ENCODE measurements at places on chromosomes 2 and 18.
A peak's percentile ranks its signal among the peaks of the same experiment; 100 is the strongest.

DNA sequence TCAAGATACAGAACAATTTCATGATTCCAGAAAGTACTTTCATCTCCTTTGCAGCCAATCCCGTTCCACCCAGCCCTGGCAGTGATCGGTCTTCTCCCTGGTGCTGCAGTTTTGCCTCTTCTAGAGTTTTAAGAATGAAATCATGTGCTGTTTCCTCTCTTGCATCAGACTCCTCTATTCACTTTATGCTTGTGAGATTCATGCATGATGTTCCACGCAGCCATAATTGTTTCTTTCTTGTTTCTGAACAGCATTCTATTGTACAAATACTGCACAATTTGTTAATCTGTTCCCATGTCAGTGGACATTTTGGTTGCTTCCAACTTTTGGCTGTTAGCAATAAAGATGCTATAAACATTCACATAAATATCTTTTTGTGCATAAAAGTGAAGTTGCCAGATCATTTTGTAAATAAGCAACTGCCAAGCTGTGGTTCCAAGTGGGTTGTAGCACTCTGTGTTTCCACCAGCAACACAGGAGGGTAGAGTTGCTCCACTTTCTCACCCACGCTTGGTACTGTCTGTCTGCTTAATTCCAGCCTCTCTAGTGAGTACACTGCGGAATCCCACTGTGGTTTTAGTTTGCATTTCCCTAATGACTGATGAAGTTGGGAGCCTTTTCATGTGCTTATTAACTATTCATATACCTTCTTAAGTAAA, 104.5 kb downstream of the TWIST2 start:
- DNase-seq = no peak

GRCh38 chr2:199850718-199851500, at the start of gene FTCDNL1:
TSS of gene FTCDNL1 (minus strand) at chr2:199851192. CDS start at chr2:199848962, 2,230 bp downstream.
- DNase-seq = peak; percentile 71

DNA sequence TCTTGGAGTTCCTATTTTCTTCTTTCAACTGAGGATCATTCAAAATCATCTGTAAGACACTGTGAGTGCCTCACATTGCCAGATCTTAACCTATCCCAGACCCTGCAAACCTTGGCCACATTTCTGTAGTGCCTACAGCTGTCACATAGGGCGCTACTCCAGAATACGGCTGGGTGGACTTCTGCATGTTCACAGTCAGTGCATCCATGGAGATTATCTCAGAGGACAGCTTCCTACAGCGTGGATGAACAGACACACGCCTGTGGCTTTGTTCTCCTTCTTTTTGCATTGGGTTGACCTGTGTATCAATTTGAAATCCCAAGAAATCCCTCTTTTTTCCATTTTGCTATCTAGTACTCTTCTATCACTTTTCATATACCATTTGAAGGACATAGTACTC, 1.9 kb upstream of the KLHL29 start:
- peak; percentile 33 for DNase-seq

GRCh38 chr2:38146275-38146906, 70.4 kb upstream of the CYP1B1 start:
- DNase-seq = no peak

- DNase-seq = no peak
Observed at GRCh38 chr2:8582651-8583399, 99.0 kb upstream of the ID2 start.

GRCh38 chr2:150494234-150494945, 6.9 kb upstream of the RND3 start:
- no peak for DNase-seq

- no peak for DNase-seq
Observed at GRCh38 chr2:230944757-230945372, 19.8 kb upstream of the GPR55 start.

DNA sequence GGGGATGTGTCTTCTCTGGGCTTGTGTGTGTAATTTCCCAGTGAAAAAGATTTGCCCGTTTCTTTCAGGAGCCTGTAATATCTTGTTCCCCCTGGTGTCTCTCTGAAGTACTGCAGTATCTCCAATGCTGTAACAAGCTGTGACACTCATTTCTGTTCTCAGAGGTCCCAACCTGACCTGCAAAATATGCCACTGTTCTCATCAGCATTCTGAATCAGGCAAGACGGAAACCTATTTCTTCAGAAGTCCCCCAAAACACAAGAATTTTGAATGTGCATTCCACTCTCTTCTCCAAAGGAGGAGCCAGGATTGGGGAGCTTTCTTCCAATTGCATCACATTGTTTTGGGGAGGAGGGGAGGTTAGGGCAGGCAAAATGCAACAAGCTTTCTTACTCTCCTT, 77.0 kb upstream of the CNGA3 start:
- DNase-seq = no peak

GRCh38 chr2:128500138-128500800, 181.6 kb upstream of the HS6ST1 start:
- no peak for DNase-seq

- peak; percentile 14 for DNase-seq
Observed at GRCh38 chr2:214902286-214902685, 92.8 kb upstream of the BARD1 start.

- no peak for DNase-seq
Observed at GRCh38 chr18:76806301-76806700, 16.1 kb upstream of the ZNF236 start.

DNA sequence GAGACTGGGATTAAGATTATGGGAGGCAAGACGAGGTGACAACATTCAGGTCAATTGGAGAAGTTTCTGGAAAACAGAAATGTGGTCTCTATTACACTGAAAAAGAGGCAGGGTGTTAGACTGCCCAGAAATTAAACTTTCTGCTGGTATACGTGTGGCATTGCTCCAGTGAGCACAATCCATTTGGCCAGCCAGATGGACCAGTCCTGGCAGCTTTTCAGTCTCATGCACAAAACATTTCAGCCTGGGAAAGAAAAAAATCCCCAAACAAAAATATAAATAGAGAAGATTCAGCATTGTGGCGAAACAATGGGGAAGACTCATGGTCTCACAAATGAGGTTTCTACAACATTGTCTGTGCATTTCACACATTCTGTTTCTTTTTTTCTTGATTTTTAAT, 113.9 kb downstream of the HNMT start:
- no peak for DNase-seq

GRCh38 chr2:45781464-45781811, 130.0 kb downstream of the PRKCE start:
- no peak for DNase-seq

DNA sequence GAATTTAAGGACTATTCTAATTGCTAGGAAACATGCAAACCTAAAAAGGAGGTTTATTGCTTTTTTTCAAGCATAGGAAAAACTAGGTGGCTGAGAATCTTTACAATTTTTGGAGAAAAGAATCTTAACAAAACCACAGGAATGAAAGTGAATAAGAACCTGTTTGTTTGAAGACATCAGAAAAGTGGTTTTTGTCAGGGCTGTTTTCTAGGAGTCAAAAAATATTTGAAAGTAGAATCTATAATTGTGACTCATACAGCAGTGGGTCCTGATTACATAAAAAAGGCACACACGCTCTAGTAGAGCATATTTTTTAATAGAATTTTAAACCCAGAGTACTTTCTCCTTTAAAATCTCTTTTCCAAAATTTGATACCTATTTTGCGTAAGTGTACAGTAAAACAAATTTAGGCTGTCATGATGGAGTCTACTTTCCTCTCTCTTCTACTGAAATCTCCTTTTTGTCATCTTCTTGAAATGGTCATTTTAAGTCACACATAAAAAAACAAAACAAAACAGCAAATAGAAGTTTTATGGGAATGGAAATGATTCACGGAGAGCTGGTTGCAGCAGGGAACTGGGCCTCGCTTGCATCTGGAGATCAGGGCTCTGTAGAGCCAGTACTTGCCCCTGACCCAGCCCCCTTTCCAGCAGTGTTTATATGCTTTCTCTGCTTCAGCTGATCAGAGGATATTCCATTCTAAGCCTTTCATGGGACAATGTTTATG, 59.1 kb upstream of the PELI1 start:
- DNase-seq = no peak

DNA sequence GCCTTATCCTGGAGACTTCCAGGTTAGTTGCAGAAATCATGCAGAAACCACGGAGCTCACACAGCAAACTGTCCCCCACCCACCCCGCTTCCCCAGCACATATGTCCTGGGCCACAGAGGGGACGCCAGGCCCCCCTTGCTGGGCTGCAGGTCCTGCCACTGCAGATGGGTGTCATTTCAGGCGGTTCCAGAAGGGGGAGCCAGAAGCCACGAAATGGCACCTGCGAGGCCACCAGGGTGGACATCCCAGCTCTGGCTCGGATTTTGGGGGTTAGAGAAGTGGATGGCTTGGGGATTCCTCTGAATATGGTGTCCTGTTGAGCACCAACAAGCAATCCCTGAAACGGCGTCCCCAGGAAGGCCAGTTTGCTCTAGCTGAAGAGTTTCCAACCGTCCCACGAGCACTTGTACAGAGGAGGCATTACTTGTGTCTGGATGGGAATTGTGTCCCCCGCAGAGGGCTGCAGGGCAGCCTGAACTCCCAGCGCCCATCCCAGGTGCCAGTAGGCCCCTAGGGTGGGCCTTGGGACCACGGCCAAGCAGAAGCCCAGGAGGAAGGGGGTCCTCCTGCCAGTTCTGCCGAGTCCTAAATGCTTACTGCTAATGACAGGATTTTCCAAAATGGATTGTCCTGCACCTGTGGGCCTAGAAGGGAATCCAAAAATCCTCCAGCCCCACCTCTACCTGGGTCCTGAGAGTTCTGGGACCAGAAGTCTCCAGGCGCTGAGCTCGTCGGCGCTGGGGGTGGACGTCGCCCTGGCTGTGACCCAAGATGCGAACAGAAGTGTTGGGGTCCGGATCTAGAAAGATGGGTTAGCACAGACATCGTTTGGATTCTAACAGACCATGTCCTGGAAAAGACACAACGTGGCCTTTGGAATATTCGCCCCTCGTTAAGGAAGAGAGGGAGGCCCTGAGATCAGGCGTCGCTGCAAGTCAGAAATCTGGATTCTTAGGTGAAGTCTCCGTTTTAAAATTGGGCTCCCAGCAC, 14.6 kb upstream of the NFATC1 start:
- DNase-seq = peak; percentile 56

- no peak for DNase-seq
Observed at GRCh38 chr2:49845021-49845420, 690.7 kb upstream of the FSHR start.

DNA sequence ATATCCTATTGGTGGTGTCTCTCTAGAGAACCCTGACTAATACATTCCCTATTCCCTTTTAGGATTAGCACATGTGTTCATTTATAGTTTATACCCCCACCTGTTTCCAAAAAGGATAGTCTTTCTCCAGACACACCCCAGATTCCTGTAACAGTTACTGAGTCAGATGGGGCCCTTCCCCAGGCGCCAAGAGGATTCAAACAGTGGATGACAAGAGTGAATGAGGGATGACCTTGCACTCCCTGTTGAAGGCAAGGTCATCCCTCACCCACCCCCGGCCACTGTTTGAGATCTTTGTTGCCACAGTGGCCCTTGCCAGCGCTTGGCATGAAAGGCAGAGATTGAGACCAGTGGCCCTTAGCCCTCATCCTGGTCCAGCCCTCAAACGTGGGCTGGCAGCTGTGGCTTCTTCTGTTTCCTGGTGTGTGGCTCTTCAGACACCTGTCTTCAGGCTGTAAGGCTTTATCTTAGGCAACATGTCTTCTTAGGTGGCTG, 15.3 kb upstream of the REEP1 start:
- no peak for DNase-seq

DNA sequence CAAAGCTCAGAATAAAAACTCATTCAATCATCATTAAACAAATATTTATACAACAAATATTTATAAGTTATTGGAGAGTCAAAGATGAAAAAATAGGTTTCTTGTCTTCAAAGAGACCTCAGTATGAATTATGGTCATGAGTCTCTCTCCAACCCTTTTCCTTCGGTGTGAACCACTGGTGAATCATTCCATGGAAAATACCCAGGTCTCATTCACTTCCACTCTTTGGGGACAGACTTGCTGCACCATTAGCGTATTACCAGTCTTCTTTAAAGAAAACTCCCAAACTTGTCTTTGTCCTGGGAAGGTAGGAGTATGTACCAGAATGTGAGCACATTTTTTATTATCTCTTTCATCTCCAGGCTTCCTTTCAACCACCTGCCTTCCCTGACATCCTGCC, 257.4 kb upstream of the RBMS1 start:
- DNase-seq = no peak

DNA sequence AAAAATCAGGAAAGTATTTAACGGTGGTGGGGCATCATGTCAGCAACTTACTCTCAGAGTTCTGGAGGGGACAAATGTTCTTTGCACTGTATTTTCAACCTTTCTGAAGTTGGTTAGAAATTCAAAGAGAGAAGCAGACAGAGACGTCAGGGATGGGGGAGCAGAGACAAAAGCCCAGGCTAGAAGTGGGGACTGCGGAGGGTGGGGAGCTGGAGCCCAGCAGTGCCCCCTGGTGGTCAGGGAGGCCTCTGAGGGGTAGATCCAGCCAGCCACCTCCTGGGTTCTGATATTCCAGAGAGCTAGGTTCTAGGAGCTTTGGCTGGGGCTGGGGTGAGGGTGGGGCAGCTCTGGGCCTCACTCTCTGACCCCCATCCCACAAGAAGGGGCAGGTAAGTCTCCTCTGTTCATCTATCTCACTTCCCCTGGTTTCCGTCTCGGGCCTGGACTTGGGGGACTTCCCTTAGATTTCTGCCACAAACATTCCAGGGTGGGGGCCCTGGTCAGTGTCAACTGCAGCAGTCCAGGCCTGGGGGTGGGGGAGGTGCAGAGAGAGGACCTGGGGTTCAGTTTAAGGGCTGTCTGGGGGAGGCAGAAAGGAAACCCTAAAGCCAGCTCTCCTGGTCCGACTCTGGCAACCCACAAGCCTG, 8.9 kb downstream of the TNS1 start:
- peak; percentile 82 for DNase-seq

DNA sequence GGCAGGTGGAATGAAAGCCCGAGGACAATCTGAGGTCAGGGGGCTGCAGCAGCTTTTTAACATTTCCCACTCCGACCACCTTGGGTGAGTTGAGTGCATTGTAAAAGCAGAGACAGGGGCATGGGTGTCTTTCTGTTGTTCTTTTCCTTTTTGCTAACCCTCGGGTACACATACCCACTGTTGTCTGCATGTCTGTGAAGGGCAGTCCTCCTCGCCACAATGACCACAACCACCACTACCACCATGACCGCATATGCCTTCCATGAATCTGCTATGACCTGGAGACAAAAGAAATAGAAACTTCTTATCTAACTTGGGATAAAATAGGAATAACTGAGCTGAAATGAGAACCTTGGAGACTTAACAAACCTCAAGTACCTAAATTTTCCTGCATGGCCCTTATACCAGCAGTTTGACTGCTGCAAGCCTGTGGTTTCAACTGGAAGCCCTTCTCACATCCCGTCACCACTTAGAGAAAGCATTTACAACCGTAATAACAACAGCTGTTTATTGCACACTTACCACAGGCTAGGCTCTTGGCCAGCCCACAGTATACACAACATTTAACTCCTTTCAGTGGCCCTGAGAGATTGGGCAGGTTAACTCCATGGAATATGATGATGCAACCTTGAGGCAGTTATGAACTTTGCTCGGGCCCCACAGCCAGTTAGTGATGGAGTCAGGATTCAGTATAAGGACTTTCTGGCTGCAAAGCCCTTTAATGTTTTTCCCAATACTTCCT, 80.3 kb downstream of the GYPC start:
- DNase-seq = no peak
